Progenitor cell of endocrine pancreas (in vitro differentiated cells): ENCODE measurements at places on chromosomes 11 and 22.

DNA sequence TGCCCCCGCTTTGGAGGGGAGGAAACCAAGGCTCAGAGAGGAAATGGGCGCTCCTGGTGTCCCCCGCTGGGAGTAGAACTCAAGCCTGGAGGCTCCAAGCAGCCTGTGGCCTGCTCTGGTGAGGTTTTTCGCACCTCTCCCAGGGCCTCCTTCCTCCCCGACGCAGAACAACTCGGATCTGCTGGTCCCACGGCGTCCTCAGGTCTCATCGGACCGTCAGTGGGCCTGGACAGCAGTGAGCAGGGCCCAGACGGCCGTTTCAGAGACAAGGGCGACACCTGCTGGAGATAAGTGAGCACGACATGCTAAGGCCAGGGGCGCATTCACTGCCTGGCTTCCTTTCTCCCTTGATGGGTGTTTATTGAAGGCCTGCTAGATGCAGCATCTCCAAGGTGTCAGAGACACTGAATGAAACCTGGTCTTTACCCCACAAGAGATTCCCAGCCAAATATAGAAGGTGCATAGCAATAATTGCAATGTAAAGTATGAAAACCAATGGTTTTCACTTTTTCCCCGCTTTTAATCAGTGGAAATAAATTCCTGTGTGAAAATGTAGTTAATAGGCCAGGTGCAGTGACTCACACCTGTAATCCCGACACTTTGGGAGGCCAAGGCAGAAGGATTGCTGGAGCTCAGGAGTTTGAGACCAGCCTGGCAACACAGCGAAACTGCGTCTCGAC lies 26.9 kb upstream of the CD82 start:
- peaks cover 31% of the 10 kb centered on the region for H3K27me3 ChIP-seq
- H3K27ac ChIP-seq: no peak overlapping the region
- no peaks in the 10 kb centered on the region for H3K36me3 ChIP-seq
- no peak overlapping the region for H3K4me3 ChIP-seq
- DNase-seq: peak; percentile 76
- no peaks in the 10 kb centered on the region for H3K4me1 ChIP-seq

DNA sequence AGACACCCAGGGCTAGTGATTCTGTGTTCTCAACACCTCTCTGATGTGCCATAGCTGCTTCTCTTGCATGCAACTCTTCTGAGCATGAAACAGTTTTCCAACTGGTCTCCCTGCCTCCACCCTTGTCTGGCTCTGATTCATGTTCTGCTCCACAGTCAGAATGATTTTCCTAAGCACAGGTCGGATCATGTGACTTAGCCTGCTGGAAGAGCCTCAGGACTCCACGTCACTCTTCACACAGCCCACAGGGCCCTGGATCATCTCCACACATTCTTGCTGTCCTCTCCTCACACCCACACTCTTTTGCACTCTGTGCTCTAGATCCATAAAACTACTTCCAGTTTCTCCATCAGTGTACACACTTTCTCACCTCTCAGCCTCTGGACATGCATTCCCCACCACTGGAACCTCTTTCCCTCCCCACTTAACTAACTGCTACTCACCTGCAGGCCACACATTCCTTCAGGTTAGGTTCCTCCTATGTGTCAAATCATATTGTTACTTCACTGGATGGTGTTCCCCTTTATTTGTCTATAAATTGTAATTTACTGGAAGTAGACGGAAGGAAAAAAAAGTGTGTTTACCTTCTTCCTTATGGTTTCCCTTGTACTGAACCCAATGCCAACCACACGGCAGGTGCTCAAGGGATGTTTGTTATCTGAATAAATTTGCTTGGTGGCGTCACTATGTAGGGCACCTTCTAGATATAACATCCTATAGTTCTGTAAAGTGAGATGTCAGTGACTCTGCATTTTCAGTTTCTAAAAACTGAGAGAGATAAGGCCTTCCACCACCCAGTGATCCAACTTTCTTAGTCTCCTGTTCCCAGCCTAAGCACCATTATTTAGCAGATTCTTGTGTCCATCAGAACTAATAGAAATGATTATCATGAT lies 133.7 kb downstream of the ETS1 start:
- H3K27me3 ChIP-seq: peaks cover 34% of the 10 kb centered on the region
- H3K4me1 ChIP-seq: peaks cover 3% of the 10 kb centered on the region
- no peaks in the 10 kb centered on the region for H3K36me3 ChIP-seq
- H3K27ac ChIP-seq: no peak overlapping the region
- no peak for DNase-seq

GRCh38 chr11:119729581-119729927 lies 554 bp upstream of the NECTIN1 start:
- H3K4me1 ChIP-seq: peaks cover 17% of the 10 kb centered on the region
- peaks cover 44% of the 10 kb centered on the region for H3K27me3 ChIP-seq
- H3K4me3 ChIP-seq: peak overlapping the region; percentile 57

DNA sequence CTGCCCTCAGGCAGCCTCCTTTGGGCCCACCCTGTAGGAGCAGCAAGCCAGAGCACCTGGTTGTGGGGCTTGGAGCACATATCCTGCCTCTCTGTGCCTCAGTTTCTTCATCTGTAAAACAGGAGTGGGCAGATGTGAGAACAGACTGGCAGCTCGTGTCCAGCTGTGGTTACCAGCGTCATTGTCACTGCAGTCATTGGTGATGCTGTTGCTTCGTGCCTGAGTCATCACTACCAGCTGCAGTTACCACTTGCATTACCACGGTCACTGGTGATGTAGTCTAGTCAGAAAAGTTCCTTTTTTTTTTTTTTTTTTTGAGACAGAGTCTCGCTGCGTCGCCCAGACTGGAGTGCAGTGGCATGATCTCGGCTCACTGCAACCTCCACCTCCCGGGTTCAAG lies 20.4 kb downstream of the RSPH14 start:
- peaks cover 1% of the 10 kb centered on the region for H3K4me1 ChIP-seq
- peaks cover 2% of the 10 kb centered on the region for H3K27me3 ChIP-seq
- H3K4me3 ChIP-seq: no peak overlapping the region
- no peak overlapping the region for H3K27ac ChIP-seq
- DNase-seq: no peak
- H3K36me3 ChIP-seq: peaks cover 6% of the 10 kb centered on the region

DNA sequence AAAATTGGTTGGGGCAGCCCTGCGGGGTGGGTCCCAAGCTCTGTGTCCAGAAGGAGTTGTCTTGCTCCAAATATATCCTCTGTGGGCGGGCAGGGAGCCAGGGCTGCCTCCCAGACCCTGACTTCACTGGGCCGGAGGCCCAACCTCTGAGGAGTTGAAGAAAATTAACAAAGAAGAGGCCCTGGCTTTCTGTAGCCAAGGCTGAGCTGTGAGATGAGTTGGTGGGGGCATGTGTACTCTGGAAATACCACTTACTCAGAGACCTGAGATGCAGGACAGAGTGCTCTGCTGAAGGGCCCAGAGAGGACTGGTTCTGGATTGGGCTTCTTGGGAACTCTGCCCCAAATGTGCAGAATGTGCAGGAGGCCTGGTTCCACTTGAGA lies 96.3 kb downstream of the SWAP70 start:
- no peaks in the 10 kb centered on the region for H3K27me3 ChIP-seq
- H3K27ac ChIP-seq: no peak overlapping the region
- no peaks in the 10 kb centered on the region for H3K36me3 ChIP-seq
- no peak for DNase-seq
- H3K4me3 ChIP-seq: no peak overlapping the region
- peaks cover 21% of the 10 kb centered on the region for H3K4me1 ChIP-seq

- H3K27ac ChIP-seq: no peak overlapping the region
- DNase-seq: no peak
- no peaks in the 10 kb centered on the region for H3K36me3 ChIP-seq
- no peak overlapping the region for H3K4me3 ChIP-seq
- peaks cover 10% of the 10 kb centered on the region for H3K4me1 ChIP-seq
- H3K27me3 ChIP-seq: no peaks in the 10 kb centered on the region
Measured at GRCh38 chr11:79157738-79158137, 283.1 kb downstream of the TENM4 start.

DNA sequence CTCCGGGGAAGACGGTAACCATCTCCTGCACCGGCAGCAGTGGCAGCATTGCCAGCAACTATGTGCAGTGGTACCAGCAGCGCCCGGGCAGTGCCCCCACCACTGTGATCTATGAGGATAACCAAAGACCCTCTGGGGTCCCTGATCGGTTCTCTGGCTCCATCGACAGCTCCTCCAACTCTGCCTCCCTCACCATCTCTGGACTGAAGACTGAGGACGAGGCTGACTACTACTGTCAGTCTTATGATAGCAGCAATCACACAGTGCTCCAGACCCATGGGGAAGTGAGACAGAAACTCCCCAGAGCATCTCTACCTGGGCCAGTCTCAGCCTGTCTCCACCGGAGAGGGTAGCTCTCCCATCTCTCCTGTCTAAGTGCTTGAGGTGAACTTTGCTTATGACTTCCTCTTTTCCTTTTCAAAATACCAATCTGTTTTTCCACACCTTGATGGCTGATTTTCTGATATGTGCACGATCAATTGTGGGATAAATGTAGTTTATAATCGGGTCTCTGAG lies 48.5 kb upstream of the VPREB1 start:
- peaks cover 80% of the 10 kb centered on the region for H3K27me3 ChIP-seq
- H3K27ac ChIP-seq: no peak overlapping the region
- no peak overlapping the region for H3K4me3 ChIP-seq
- H3K4me1 ChIP-seq: no peaks in the 10 kb centered on the region

DNA sequence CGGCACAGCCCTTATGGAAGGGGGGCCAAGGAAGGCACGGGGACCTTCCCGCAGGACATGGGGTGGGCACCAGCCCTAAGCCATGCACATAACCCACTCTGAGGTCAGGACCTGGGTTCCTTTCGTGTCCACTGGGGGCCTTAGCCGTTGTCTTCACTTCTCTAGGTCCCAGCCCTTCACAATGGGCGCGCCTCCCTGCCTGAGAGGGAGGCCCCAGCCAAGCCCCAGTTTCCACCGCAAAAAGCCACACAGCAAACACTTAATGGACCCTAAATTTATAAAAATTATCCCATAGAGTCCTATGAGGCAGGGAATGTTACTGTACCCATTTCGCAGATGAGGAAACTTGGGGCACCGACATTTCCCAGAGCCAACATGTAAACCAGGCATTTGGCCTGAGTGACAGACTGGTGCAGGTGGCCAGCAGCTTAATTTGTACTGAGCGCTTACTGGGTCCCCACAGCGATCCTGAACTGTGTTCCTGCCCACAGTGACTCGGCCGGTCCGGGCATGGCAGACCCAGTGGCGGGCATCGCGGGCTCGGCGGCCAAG lies 1.2 kb downstream of the GAS2L1 start:
- H3K4me1 ChIP-seq: peaks cover 3% of the 10 kb centered on the region
- peak overlapping the region; percentile 81 for H3K4me3 ChIP-seq
- H3K27ac ChIP-seq: peak overlapping the region; percentile 86

GRCh38 chr11:73596547-73596946 lies 1.4 kb downstream of the FAM168A start:
- peak overlapping the region; percentile 86 for H3K4me3 ChIP-seq
- no peaks in the 10 kb centered on the region for H3K36me3 ChIP-seq
- peaks cover 20% of the 10 kb centered on the region for H3K4me1 ChIP-seq
- no peak for DNase-seq
- peak overlapping the region; percentile 15 for H3K27ac ChIP-seq
- no peaks in the 10 kb centered on the region for H3K27me3 ChIP-seq

- no peak overlapping the region for H3K27ac ChIP-seq
- peaks cover 3% of the 10 kb centered on the region for H3K4me1 ChIP-seq
- no peaks in the 10 kb centered on the region for H3K36me3 ChIP-seq
- H3K4me3 ChIP-seq: no peak overlapping the region
Measured at GRCh38 chr11:128174465-128175291, 412.7 kb downstream of the ETS1 start.

- peak overlapping the region; percentile 65 for H3K27ac ChIP-seq
- peaks cover 44% of the 10 kb centered on the region for H3K4me1 ChIP-seq
- H3K36me3 ChIP-seq: peaks cover 4% of the 10 kb centered on the region
- DNase-seq: no peak
Measured at GRCh38 chr11:108556019-108556418, 37.5 kb downstream of the EXPH5 start.

DNA sequence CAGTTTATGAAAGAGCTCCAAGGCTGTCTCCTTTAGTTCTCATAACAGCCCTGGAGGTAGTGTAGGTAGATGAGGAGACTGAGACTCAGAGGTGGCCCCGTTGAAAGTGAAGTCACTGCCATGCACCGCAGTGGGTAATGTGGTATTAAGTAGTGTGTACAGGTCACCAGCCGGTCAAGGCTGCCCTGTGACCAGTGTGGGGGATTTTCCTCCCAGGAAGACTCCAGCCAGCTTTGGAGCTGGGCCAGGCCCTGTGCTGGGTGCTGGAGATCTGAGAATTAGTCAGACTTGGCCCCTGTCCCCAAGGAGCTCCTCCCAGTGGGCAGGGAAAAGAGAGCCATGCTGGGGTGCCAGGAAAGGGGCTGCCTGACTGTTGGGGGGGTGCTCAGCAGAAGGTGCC lies 5.3 kb downstream of the OMP start:
- no peak overlapping the region for H3K4me3 ChIP-seq
- no peaks in the 10 kb centered on the region for H3K27me3 ChIP-seq
- H3K36me3 ChIP-seq: no peaks in the 10 kb centered on the region
- DNase-seq: no peak

DNA sequence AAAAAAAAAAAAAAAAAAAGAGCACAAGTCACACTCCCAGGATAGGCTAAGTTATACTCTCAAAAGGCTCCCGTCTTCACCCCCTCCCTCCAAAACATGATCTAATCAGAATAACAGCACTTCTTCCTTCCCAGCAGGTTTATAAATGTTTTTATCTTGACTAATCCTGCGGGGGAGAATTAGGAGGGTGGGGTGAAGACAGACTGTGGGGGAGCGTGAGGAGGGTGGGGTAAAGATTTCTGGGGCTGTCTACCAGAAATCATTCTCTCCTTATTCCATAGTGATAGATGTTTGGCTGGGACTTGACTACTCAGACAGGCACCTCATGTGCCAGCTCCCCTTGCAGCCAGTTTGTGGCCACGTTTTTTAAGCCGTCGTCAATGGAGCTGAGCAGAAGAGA lies 17.0 kb downstream of the KCNE3 start:
- peaks cover 20% of the 10 kb centered on the region for H3K27me3 ChIP-seq
- H3K36me3 ChIP-seq: no peaks in the 10 kb centered on the region
- DNase-seq: no peak
- H3K27ac ChIP-seq: no peak overlapping the region

DNA sequence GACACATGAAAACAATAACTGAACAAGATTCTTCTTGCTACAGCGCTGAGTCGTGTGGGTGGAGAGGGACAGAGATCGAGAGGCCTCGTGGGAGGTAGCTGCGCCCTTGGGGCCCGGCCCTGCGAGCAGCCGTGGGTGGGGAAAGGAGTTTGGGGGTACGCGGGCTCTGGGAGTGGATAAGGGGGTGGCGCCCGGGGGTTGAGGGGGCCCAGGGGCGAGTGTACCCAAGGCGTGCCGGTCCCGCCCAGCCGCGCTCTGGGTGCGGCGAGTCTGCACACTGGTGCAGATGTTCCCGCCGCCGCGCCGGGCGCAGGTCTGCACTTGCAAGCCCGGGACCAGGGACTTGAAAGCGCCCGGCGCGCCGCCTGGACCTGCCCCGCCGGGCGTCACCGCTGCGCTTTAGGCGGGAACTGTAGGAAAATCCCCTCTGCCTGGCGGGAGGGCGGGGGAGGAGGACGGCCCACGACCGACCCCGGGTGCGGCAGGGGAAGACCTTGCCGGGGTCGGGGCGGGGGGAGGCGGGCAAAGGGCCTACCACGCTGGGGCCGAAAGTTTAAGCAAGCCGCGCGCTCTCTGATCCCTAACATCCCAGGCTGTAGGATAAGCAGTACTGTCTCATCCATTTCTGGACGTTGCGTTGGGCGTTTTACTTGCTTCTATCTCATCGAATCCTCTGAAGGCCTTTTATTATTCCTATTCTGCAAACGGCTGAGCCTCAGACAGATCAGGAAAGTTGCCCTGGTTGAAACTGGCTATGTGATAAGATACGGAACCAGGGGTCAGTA lies 1.4 kb upstream of the KREMEN1 start:
- H3K27ac ChIP-seq: no peak overlapping the region
- peak; percentile 39 for DNase-seq
- H3K4me1 ChIP-seq: peaks cover 14% of the 10 kb centered on the region
- peaks cover 2% of the 10 kb centered on the region for H3K36me3 ChIP-seq
- H3K27me3 ChIP-seq: peaks cover 60% of the 10 kb centered on the region
